ENCODE measurements at places on chromosomes 6 and 20. TPM values are rescaled to one million over a fixed set of nuclear protein-coding genes. Genes with fewer than 3 reads are reported as not detected.

FOXC1 gene
- total RNA-seq, result 12.0 TPM

CFAP61 gene
- total RNA-seq, result not detected

CST2 gene
- total RNA-seq, result not detected

CLIC5 gene
- total RNA-seq, result not detected

CDH26 gene
- 1.2 TPM for total RNA-seq

TBC1D20 gene
- total RNA-seq, result 24.2 TPM

TSBP1 gene
- total RNA-seq, result not detected

GRIK2 gene
- total RNA-seq, result 0.55 TPM

RAD21L1 gene
- 0.11 TPM for total RNA-seq

REM1 gene
- total RNA-seq, result not detected

HTR1E gene
- total RNA-seq, result not detected

COL10A1 gene
- total RNA-seq, result not detected

HLA-DPB1 gene
- total RNA-seq, result not detected

TINAG gene
- not detected for total RNA-seq

PTGIS gene
- total RNA-seq, result 0.18 TPM

HLA-DOA gene
- total RNA-seq, result not detected

SCRT2 gene
- not detected for total RNA-seq

RAB44 gene
- not detected for total RNA-seq

DOK5 gene
- not detected for total RNA-seq

PTK6 gene
- 11.1 TPM for total RNA-seq

TBXT gene
- total RNA-seq, result not detected

KCNG1 gene
- 61.5 TPM for total RNA-seq

MSH5 gene
- 23.0 TPM for total RNA-seq

OPN5 gene
- not detected for total RNA-seq

TULP1 gene
- not detected for total RNA-seq

PERP gene
- 42.5 TPM for total RNA-seq

VWA7 gene
- 1.9 TPM for total RNA-seq

COL21A1 gene
- 1.0 TPM for total RNA-seq

FAM83C gene
- total RNA-seq, result not detected

BMP7 gene
- not detected for total RNA-seq

GHRH gene
- not detected for total RNA-seq

PROCR gene
- total RNA-seq, result 45.4 TPM

CCN5 gene
- 0.26 TPM for total RNA-seq

BMP5 gene
- total RNA-seq, result not detected

GLYATL3 gene
- not detected for total RNA-seq

GSTA2 gene
- total RNA-seq, result not detected

KCNK17 gene
- not detected for total RNA-seq

SCP2D1 gene
- not detected for total RNA-seq

MICB gene
- 25.6 TPM for total RNA-seq

CCN6 gene
- total RNA-seq, result not detected

TBP gene
- total RNA-seq, result 12.8 TPM

TUBB1 gene
- not detected for total RNA-seq

TXLNB gene
- total RNA-seq, result not detected

PEDS1 gene
- total RNA-seq, result 53.8 TPM

EXOC2 gene
- total RNA-seq, result 24.8 TPM

MYBL2 gene
- total RNA-seq, result 103 TPM

CUL7 gene
- 18.6 TPM for total RNA-seq

AGER gene
- 5.0 TPM for total RNA-seq

VSTM2L gene
- total RNA-seq, result 45.8 TPM

ANKRD66 gene
- not detected for total RNA-seq

OR2W1 gene
- total RNA-seq, result not detected

PTPN1 gene
- 47.2 TPM for total RNA-seq

NKX2-2 gene
- not detected for total RNA-seq

LY6G6C gene
- 0.22 TPM for total RNA-seq

SMOC2 gene
- total RNA-seq, result not detected

MEI4 gene
- total RNA-seq, result not detected

ATP9A gene
- total RNA-seq, result 34.6 TPM

C20orf202 gene
- total RNA-seq, result not detected

ADGRG6 gene
- total RNA-seq, result 73.2 TPM

Measured in PC-3 (cell line).